ENCODE measurements at places on chromosomes 2 and 18. TPM values are rescaled to one million over a fixed set of nuclear protein-coding genes. Genes with fewer than 3 reads are reported as not detected.
A peak's percentile ranks its signal among the peaks of the same experiment; 100 is the strongest.

- no peaks in the 10 kb centered on the region for H3K4me1 ChIP-seq
- no peak overlapping the region for H3K4me3 ChIP-seq
- no peaks in the 10 kb centered on the region for H3K36me3 ChIP-seq
- DNase-seq, result no peak
- no peak overlapping the region for H3K27ac ChIP-seq
Measured at GRCh38 chr2:197205585-197206215, 104.9 kb downstream of the ANKRD44 start.

GRCh38 chr18:44691148-44691925 is 10.6 kb downstream of the SETBP1 start:
- H3K36me3 ChIP-seq, result no peaks in the 10 kb centered on the region
- no peak overlapping the region for H3K4me3 ChIP-seq
- H3K27ac ChIP-seq, result no peak overlapping the region
- H3K4me1 ChIP-seq, result peaks cover 3% of the 10 kb centered on the region
- DNase-seq, result no peak

GRCh38 chr2:69945441-69945840 is 16.0 kb downstream of the ASPRV1 start:
- no peak overlapping the region for H3K4me3 ChIP-seq
- DNase-seq, result no peak
- H3K4me1 ChIP-seq, result peaks cover 9% of the 10 kb centered on the region
- no peak overlapping the region for H3K27ac ChIP-seq
- H3K36me3 ChIP-seq, result no peaks in the 10 kb centered on the region

DNA sequence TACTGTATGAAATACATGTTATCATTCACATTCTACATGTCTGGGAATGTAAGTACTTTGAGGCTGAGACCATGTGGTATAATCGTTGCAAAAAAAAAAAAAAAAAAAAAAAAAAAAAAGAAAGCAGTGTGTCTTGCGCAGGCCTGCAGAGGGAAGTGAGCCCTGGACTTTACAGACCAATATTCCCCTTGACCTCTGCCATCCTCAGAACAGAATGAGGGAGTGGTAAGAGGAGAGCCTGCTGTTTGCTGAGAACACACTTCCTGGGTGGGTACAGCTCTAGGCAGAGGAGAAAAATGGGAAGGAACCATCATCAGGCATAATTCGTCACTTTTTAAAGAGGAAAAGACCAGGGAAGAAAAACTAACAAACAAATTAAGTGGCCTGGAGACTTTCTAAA is 28.8 kb upstream of the TBC1D8 start:
- no peak for DNase-seq
- no peaks in the 10 kb centered on the region for H3K36me3 ChIP-seq
- peaks cover 3% of the 10 kb centered on the region for H3K27me3 ChIP-seq
- no peak overlapping the region for H3K4me3 ChIP-seq
- H3K4me1 ChIP-seq, result no peaks in the 10 kb centered on the region

DNA sequence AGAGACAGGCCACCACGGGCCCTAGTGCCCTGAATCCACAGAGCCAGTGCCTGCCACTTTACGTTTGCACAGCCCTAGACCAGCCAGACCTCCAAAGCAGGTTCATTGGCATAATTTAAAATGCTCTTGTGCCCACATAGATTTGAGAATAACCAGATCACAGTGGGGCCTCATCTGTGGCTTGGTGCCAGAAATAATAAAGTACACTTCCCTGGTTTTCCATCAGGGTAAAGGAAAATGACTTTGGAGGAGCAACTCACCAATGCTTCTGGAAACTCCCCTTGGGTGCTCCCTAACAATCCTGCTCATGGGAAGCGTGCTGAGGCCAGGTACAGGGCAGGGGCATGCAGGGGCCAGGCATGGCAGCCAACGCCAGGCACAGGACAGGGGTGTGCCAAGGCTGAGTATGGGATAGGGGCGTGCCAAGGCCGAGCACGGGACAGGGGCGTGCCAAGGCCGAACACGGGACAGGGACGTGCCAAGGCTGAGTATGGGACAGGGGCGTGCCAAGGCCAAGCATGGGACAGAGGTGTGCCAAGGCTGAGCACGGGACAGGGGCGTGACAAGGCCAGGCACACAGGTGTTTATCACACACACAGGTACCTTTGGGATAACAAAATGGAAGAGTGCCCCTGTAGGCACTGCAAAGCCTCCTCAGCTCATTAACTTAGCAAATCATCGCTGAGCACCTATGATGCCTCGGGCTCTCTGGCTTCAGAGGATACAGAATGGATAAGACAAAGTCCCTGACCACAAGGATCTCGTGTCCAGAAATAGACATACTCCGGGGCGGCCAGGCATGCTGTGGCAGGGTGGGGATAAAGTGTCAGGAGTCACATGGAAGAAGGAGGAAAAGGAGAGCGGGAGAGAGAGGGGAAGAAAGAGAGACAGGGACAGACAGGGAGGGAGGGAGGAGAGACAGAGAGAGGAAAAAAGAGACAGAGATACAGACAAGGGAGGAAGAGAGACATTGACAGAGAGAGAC is 334.7 kb downstream of the EIPR1 start:
- no peaks in the 10 kb centered on the region for H3K36me3 ChIP-seq
- H3K4me1 ChIP-seq, result no peaks in the 10 kb centered on the region
- no peaks in the 10 kb centered on the region for H3K27me3 ChIP-seq
- H3K27ac ChIP-seq, result no peak overlapping the region

The MFSD2B gene
- 0.17 TPM for total RNA-seq

GRCh38 chr2:186641807-186642321 is 52.0 kb upstream of the FAM171B start:
- no peak overlapping the region for H3K27ac ChIP-seq
- H3K4me1 ChIP-seq, result peaks cover 3% of the 10 kb centered on the region
- no peaks in the 10 kb centered on the region for H3K27me3 ChIP-seq
- peak; percentile 78 for DNase-seq
- H3K4me3 ChIP-seq, result no peak overlapping the region

- no peak for DNase-seq
- no peaks in the 10 kb centered on the region for H3K27me3 ChIP-seq
- H3K27ac ChIP-seq, result no peak overlapping the region
Measured at GRCh38 chr2:204748286-204748685, 203.0 kb downstream of the PARD3B start.

- H3K4me3 ChIP-seq, result no peak overlapping the region
- H3K27ac ChIP-seq, result no peak overlapping the region
- H3K27me3 ChIP-seq, result no peaks in the 10 kb centered on the region
- no peaks in the 10 kb centered on the region for H3K4me1 ChIP-seq
- H3K36me3 ChIP-seq, result no peaks in the 10 kb centered on the region
- DNase-seq, result no peak
Measured at GRCh38 chr2:8697190-8697589, 15.3 kb downstream of the ID2 start.

DNA sequence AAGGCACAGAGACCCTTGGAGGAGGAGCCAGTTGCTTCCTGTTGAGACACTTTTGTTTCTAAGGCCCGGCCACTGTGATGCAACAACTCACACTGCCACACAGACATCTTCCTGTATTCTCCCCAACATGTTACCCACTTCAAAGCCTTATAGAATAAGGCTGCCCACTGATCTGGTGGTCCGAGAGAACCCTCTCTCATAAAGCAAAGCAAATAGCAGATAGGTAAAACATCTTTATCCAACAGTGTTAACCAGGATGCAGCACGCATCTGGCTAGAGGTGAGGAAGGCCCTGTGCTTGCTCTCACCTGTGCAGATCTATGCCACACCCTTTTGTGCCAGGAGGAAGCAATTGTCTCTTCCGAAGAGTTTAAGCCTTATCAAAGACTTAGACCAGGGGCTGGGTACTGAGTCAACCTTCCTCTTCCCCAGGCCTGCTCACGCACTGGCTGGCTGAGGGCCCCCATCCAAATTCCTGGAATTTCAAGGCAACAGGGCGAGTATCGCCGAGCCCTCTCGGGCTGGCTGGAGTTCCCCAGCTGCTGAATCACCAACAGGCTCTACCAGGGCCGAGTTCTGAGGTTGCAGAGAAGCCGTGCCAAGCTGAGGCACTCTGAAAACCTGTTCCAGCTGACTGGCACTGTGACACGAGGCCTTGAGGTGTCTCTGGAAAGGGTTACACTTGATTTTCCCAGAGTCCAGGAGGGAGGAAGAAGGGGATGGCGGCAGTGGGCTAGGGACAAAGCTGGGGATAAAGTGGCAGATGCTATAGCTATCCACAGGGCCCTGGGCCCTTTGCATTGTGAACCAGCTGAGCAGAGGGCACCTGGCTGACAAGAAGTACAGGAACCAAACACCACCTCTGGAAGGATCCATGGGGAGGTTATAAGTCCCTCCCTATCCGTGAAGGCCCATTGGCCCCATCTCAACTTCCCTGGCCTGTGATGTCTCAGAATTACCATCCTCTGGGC is 29.3 kb downstream of the TGFA start:
- H3K4me1 ChIP-seq, result no peaks in the 10 kb centered on the region
- DNase-seq, result peak; percentile 86
- H3K4me3 ChIP-seq, result no peak overlapping the region
- H3K36me3 ChIP-seq, result no peaks in the 10 kb centered on the region

The CHRNG gene
- total RNA-seq, result not detected

GRCh38 chr2:149180226-149180875 is 141.9 kb downstream of the LYPD6B start:
- H3K27me3 ChIP-seq, result no peaks in the 10 kb centered on the region
- DNase-seq, result peak; percentile 27
- H3K36me3 ChIP-seq, result no peaks in the 10 kb centered on the region
- H3K4me3 ChIP-seq, result no peak overlapping the region
- no peak overlapping the region for H3K27ac ChIP-seq
- no peaks in the 10 kb centered on the region for H3K4me1 ChIP-seq

The PCGF1 gene
- 31.3 TPM for total RNA-seq

DNA sequence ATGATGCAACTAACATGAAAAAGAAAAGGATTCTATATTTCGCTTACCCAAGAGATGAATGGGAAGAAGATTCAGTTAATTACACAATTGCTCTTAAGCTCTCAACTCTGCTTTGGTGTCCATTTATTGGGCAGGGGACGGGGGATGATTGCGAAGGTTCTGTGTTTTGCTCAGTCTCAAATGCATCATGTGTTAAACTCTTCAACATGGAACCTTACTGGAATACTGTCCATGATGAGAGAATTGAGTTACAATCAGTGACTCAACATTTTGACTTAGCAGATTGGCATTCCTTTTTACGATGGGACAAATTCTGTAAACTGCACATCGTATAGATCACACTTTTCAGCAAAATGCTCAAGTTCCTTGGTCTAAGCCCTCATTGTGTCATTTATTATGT is 135.6 kb downstream of the RBMS1 start:
- H3K4me1 ChIP-seq, result peaks cover 2% of the 10 kb centered on the region
- H3K4me3 ChIP-seq, result no peak overlapping the region
- H3K27me3 ChIP-seq, result no peaks in the 10 kb centered on the region
- peak; percentile 50 for DNase-seq
- peak overlapping the region; percentile 6 for H3K27ac ChIP-seq
- no peaks in the 10 kb centered on the region for H3K36me3 ChIP-seq

GRCh38 chr2:2020897-2021296 is 276.6 kb upstream of the PXDN start:
- no peaks in the 10 kb centered on the region for H3K36me3 ChIP-seq
- no peaks in the 10 kb centered on the region for H3K4me1 ChIP-seq
- no peak overlapping the region for H3K4me3 ChIP-seq

GRCh38 chr2:9238591-9239326 is 32.1 kb downstream of the ASAP2 start:
- H3K4me3 ChIP-seq, result no peak overlapping the region
- H3K27me3 ChIP-seq, result no peaks in the 10 kb centered on the region
- H3K27ac ChIP-seq, result no peak overlapping the region
- peaks cover 21% of the 10 kb centered on the region for H3K4me1 ChIP-seq
- DNase-seq, result no peak
- H3K36me3 ChIP-seq, result no peaks in the 10 kb centered on the region

DNA sequence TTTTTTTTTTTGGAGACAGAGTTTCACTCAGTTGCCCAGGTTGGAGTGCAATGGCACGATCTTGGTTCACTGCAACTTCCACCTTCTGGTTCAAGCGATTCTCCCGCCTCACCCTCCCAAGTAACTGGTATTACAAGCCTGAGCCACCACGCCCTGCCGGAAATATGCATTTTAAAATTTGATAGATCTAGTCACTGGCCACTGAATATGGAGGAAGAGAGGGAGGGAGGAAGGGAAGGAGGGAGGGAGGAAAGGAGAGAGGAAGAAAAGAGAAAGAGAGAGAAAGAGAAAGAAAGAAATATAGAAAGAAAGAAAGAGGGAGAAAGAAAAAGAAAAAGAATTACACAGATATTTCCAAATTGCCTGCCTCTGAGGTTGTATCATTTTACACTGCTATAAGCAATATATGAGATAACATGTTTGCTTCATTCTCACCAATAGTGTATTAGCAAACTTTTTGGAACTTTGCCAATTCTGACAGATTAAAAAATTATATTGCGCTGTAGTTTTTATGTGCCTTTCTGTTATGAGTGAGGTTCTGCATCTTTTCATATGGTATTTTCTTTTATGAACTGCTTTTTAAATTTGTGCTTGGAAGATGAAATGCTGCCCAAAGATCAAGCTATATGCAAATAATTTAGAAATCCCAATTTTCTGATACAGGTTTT is 161.2 kb upstream of the MAP3K20 start:
- H3K27me3 ChIP-seq, result peaks cover 3% of the 10 kb centered on the region
- no peak for DNase-seq
- no peak overlapping the region for H3K27ac ChIP-seq
- no peaks in the 10 kb centered on the region for H3K4me1 ChIP-seq
- no peak overlapping the region for H3K4me3 ChIP-seq

The ZNF385B gene
- total RNA-seq, result not detected

- peak; percentile 74 for DNase-seq
- H3K27ac ChIP-seq, result no peak overlapping the region
- no peaks in the 10 kb centered on the region for H3K36me3 ChIP-seq
- H3K4me3 ChIP-seq, result no peak overlapping the region
Measured at GRCh38 chr18:58004317-58004716, 39.7 kb upstream of the NEDD4L start.

DNA sequence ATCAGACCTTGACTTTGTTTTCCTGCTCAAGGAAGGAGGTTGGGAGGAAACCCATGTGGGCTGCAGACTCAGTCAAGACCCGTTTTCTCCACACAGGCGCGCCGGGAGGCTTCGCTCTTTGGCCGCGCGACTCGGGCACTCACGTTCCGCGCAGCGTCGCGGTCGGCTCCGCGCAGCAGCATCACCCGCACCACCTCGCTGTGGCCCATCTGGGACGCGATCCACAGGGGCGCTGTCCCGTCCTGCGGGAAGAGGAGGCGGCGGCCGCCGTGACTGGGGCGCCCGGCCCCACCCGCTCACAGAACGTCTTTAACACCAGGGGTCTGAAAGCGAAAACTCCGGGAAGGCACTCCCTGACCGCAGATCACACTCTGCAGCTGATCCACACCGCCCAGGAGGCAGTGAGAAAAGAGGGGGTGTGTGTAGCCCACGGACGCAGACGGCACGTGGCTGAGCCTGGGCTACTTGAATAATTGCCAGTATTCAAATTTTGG is 33.1 kb upstream of the NPC1 start:
- H3K4me1 ChIP-seq, result peaks cover 2% of the 10 kb centered on the region
- peak; percentile 10 for DNase-seq
- peaks cover 4% of the 10 kb centered on the region for H3K27me3 ChIP-seq
- H3K36me3 ChIP-seq, result no peaks in the 10 kb centered on the region

GRCh38 chr18:72612894-72613533 is 68.9 kb upstream of the CBLN2 start:
- no peak overlapping the region for H3K4me3 ChIP-seq
- no peaks in the 10 kb centered on the region for H3K27me3 ChIP-seq
- H3K36me3 ChIP-seq, result no peaks in the 10 kb centered on the region
- no peak for DNase-seq
- no peaks in the 10 kb centered on the region for H3K4me1 ChIP-seq
- H3K27ac ChIP-seq, result no peak overlapping the region

The SRBD1 gene
- total RNA-seq, result 11.6 TPM

Measured in fibroblast of lung (primary cell).